ENCODE measurements at places on chromosomes 4 and X.

GRCh38 chr4:108355902-108356535 lies 187.3 kb upstream of the LEF1 start:
- no peak for DNase-seq

DNA sequence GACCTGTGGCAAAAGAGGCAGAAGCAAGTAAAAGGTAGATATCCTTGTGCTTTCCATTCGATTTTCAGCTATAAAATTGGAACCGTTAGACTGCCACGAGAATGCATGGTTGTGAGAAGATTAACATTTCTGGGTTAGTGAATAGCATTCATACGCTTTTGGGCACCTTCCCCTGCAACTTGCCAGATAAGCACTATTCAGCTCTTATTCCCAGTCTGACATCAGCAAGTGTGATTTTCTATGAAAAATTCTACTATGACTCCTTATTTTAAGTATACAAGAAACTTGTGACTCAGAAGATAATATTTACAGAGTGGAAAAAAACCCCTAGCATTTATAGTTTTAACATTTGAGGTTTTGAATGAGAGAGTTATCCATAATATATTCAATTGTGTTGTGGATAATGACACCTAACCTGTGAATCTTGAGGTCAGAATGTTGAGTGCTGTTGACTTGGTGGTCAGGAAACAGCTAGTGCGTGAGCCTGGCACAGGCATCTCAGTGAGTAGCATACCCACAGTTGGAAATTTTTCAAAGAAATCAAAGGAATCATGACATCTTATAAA lies 3.9 kb downstream of the FGB start:
- DNase-seq = no peak

GRCh38 chr4:10762561-10762960 lies 78.0 kb upstream of the CLNK start:
- peak; percentile 45 for DNase-seq

DNA sequence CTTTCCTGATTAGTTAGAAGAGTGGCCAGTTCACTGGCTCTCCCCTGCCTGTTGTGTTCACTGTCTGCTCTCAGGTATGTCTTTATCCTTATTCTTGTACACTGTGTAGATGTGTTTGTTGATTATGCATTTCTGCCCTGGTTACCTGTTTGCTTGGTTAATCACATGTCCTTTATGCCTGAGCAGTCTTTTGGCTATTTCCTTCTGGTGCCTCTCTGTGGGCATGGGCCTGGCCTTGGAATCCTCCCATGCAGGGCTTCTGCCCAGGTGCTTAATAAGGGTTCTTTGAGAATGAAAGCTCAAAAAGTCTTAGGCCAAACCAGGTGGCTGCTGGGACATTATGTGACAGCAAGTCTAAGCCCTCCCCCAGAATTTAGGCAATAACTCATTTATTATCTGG lies 26.5 kb downstream of the OTUD6A start:
- DNase-seq = no peak

GRCh38 chr4:150178161-150178560 lies 99.9 kb downstream of the DCLK2 start:
- no peak for DNase-seq

- peak; percentile 99 for DNase-seq
These were observed 17.8 kb upstream of the CHIC2 start for GRCh38 chr4:54082168-54082567.

DNA sequence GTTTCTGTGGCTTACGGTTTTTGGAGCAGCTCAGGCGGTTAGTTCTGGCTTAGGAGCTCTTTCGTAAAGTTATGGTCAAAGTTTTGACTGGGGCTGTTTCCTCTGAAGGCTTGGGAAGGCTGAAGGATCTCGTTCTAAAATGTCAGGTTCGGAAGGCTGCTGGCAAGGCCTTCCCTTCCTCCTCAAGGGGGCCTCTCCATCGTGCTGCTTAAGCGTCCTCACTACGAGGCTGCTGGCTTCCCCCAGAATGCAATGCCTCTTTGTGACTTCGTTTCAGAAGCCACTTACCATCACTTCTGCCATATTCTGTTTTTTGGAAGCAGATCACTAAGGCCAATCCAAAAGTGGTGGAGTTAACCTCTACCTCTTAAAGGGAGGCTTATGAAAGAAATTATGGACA lies 1196.4 kb upstream of the TENM3 start:
- DNase-seq = no peak

- no peak for DNase-seq
These were observed 40.3 kb downstream of the HDAC8 start for GRCh38 chrX:72532366-72532765.

- DNase-seq = no peak
These were observed 14.6 kb upstream of the ANXA10 start for GRCh38 chr4:168077726-168078239.

DNA sequence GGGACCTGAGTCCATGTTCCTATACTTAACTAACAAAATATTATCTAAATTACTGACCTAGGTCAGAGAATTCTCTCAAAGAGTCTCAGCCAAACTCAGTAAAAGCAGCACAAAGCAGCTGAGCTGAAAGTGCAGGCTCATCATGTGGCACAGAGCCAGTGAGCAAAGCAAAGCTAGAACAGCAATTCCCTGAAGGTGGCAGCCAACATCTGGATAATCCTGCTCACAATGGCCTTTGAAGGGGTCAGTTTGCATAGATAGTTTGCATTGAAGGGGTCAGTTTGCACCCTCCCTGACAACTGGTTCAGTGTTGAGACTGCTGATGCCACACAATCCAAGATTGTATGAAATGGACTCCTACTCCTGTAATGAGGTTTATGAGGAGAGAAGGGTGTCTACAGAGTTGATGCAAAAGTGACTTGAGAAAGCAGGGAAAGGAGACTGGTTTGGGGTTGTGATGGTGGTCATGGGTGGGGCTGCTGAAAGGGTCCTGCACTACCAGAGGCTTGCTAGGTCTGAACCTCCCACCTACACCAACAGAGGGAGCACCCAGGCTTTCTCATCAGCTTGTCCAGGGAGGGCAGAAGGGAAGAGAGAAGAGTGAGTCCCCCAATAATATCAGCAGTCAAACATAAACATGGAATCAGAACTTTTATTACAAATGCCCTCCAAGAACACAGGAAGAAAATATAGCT lies 39.7 kb downstream of the TRIM61 start:
- no peak for DNase-seq

- DNase-seq = no peak
These were observed 7.8 kb downstream of the FBXW7 start for GRCh38 chr4:152528060-152528459.

DNA sequence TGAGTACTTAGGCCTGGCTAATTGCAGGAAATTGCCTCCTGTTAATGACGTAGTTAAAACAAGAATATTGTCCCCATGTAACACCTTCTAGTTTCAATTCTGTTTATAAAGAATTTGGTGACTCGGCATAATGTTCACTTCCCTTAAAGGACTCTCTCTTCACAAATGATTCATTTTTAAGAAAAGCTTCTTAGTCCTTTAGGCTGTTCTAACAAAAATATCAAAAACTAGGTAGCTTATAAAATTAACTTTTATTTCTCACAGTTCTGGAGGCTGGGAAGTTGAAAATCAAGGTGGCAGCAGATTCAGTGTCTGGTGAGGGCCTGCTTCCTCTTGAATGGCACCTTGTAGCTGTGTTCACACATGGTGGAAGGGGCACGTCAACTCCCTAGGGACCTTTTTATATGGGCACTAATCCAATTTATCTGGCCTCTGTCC lies 23.8 kb downstream of the COL25A1 start:
- DNase-seq = no peak

GRCh38 chr4:98939438-98939837 lies 10.5 kb upstream of the EIF4E start:
- no peak for DNase-seq

DNA sequence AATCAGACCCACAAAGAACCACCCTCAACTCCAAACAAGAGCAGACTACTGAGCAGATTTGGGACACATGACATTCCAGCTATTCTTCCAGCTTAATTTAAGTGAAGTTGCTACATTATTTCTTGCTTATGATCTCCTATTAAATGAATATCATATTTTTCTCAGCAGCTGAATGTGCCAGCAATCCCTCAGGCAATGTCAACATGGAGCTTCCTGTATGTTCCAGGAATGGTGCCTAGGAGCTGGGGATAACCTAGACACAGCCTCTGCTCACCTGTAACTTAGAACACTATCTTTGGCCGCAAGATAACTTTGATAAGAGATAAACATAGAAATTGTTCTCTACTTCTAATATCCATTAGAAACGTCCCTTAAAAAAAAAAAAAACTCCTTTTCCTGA lies 274.4 kb upstream of the RASGEF1B start:
- DNase-seq = no peak

DNA sequence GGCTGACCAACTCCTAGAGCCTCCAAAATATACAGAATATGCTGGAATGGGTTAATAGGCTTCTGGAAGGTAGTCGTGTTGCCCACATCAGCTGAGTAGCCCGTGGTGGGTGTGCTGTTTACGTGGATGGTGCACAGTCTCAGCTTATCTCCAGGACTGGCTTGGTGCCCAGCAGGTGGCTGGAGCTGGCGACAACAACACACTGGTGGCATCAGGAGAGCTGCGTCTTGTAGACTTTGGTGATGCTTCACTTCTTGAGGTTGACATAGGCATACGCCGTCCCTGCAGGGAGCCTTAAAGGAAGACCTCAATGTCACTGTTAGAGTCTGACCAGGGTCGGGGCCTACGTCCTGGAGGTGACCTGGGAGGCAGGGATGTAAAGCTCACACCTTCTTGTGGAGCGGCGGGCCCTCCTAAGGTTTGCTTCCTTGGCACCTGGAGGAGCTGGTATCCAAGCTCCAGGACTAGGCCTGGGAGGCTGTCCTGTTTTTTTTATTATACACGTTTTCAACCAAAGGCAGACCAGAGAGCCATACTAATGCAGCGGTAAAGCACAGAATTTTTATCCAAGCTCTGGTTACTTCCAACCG lies 26.5 kb upstream of the RBMX start:
- no peak for DNase-seq

DNA sequence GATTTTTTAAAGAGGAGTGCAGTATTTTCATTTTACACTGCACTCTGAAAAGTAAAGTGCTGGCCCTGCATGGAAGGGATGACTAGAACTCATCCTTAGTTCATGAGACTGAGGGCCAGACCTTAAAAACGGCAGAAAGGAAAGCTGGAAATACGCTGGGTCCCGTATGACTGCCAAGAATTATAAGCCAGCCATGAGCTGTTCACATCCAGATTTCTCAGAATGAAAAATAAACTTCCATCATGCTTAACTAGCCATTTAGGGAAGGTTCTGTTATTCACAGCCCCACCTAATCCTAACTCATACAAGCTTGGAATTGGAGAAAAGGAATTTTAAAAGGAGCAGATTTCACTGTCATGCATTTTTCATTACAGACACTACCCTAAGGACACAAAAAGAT lies 894.4 kb downstream of the FAT4 start:
- DNase-seq = no peak

DNA sequence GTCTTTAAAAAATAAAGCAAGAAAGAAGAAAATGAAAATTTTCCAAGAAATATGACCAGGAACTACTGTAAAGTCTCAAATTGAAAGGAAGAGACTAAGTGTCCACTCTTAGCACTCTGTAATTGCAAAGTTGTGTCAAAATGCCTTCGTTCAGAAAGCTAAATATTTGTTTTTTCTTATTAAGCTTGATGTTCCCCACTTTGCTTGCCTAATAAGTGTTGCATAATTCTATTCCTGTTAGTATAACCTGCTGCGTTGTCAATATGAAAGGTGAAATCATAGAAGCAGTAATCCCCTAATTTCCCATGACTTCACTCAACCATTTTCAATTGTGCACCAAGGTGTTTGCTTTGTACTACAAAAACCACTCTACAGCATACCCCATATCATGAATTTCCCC lies 442.9 kb upstream of the CTSO start:
- no peak for DNase-seq

DNA sequence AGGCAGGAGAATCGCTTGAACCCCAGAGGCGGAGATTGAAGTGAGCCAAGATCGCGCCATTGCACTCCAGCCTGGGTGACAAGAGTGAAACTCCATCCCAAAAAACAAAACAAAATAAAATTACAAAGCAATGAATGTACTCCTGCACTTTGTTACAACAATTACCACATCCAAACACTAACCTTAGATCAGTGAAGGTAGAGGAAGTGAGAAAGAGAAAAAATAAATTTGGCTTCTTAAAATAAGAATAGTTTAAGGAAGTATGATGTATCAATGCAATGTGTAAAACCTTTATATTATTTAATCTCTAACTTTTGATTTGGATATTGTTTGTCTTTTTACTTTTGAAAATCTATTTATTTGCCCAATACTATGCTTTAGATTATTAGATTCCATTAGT lies 21.7 kb upstream of the CSN1S1 start:
- no peak for DNase-seq

DNA sequence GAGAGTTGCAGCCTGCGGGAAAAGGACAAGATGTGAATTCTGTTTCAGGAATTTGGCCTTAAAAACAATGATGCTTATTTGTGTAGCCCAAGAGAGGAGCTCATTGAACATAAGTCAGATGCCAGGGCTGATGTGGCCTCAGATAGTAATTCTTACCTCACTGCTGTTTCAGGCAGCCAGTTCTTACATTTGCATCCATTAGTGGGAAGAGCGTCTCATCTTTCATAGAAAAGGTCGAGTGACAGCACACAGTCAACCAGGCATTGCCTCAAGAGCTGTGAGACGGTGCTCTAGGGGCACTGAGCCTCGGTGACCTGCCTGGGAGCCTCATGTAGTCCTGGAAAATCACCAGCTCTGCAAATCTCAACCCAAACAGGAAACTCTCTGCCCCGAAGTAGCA lies 174.9 kb upstream of the FRG1 start:
- no peak for DNase-seq

GRCh38 chrX:12412561-12412960 lies 274.3 kb downstream of the FRMPD4 start:
- DNase-seq = no peak

DNA sequence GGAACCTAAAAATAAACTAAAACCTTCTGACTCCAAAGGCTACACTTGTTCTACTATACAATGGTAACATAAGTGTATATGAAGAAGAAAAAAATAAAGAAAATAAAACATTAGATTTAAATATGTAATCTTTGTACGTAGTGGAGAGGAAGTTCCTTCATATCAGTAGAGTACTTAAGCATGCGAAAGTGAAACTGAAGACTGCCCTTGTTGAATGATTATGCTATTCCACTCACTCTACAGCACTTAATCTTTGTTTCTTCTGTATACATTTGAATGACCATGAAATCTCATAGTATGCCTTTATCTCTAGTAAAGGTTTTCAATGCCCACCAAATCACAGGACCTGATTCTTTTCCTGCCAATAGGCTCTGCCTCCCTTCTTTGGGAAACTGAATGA lies 78.9 kb downstream of the NDST3 start:
- DNase-seq = no peak

GRCh38 chrX:8864161-8864560 lies 63.0 kb upstream of the FAM9A start:
- no peak for DNase-seq

GRCh38 chr4:139208404-139208945 lies 31.5 kb upstream of the ELF2 start:
- DNase-seq = no peak

GRCh38 chrX:8897259-8897658 lies 96.1 kb upstream of the FAM9A start:
- DNase-seq = no peak

DNA sequence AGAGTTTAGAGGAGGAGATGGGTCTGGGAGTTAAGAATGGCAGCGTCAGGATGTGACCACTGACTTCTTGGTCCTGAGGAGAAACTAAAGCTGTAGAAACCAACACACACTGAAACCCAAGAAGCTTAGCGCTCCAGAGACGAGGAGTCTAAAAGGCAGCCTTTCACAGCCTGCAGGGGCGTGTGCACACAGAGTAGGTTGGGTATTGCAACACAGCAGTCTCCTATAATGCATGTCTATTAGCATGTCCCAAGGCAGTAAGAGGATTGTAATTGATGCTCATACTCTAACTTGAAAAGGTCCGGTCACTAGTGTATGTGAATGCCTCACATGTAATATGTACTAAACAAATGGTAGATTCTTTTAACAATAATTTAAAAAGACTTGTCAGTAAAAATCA lies 57.4 kb downstream of the PTTG2 start:
- no peak for DNase-seq
